ENCODE measurements at places on chromosomes 4 and X. TPM values are rescaled to one million over a fixed set of nuclear protein-coding genes. Genes with fewer than 3 reads are reported as not detected.

Gene XG
- total RNA-seq, result not detected

Gene RTL9
- total RNA-seq, result 0.11 TPM

Gene UNC5C
- total RNA-seq, result 0.03 TPM

Gene ASIC5
- total RNA-seq, result not detected

Gene EDA2R
- total RNA-seq, result 2.1 TPM

Gene NLGN3
- not detected for total RNA-seq

DNA sequence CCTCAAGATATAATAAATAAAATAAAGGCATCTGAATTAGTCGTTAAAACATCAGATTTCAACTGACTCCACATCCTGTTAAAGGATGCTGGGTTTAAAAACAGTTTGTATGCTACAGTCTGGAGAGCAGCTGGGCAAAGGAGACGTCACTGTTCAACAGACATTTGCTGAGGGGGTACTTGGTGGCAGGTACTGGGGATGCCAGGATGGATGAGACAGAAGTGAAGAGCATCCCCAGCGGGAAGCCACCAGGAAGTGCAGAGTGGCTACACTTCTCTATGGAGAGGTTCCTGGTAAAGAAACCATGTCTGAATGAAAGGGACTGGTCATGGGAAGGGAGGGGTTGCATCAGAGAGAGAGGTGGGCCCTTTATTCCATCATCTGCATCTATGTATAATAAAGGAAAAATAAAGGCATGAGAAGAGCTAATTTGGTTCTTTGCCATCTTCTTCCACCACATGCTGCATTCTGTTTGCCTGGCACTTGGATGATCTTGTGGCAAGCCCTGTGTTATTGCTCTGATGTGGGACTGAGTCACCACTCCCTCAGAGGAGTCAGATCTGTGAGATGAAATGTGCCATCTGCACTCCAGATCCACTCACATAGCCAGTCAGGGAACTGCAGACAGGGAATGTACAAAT is 145.0 kb downstream of the SOWAHB start:
- H3K4me3 ChIP-seq, result peak overlapping the region; percentile 13
- H3K36me3 ChIP-seq, result peaks cover 24% of the 10 kb centered on the region
- H3K4me1 ChIP-seq, result peaks cover 54% of the 10 kb centered on the region
- no peaks in the 10 kb centered on the region for H3K27me3 ChIP-seq
- H3K27ac ChIP-seq, result peak overlapping the region; percentile 85

DNA sequence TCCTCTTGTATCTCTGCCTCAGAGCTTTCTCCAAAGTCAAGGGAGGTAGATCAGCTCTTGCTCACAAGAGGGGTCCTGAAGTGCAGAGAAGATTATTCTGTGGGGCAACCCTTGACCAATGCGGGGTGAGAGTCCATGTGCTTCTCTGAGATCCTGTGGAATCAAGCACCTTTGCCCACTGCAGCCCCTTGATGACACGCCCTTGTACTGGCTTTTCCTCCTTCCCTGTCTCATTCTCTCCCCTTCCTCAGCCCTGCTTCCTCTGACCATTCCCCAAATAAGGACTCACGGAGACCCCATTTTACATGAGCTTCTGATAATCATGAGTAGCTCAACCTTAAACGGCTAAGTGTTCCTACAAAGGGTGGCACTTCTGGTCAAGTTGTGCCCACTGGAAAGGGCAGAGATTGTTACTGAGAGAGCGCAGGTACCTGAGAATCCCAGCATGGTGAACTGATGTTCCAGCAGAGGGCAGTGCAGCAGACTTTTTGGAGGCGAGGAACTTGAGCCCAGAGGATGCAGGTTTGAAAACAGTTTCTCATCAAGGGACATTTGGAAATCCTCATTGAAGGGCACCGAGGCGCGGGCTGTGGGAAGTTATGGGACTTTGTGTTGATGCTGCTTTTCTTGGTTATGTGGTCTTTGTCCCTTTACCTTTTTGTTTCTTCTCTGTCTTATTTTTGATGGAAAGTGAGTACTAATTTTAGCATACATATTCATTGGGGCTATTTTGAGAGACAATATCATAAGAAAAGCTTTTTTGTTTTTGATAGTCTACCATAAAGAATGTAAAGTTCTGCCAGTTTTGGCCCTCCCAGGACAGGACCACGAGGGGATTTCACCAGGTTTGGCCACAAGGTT is 201.3 kb downstream of the RBM46 start:
- H3K4me1 ChIP-seq, result no peaks in the 10 kb centered on the region
- no peak overlapping the region for H3K4me3 ChIP-seq
- no peaks in the 10 kb centered on the region for H3K27me3 ChIP-seq

GRCh38 chr4:23972805-23973204 is 83.0 kb upstream of the PPARGC1A start:
- no peaks in the 10 kb centered on the region for H3K36me3 ChIP-seq
- DNase-seq, result no peak
- H3K4me1 ChIP-seq, result peaks cover 10% of the 10 kb centered on the region
- no peak overlapping the region for H3K4me3 ChIP-seq

DNA sequence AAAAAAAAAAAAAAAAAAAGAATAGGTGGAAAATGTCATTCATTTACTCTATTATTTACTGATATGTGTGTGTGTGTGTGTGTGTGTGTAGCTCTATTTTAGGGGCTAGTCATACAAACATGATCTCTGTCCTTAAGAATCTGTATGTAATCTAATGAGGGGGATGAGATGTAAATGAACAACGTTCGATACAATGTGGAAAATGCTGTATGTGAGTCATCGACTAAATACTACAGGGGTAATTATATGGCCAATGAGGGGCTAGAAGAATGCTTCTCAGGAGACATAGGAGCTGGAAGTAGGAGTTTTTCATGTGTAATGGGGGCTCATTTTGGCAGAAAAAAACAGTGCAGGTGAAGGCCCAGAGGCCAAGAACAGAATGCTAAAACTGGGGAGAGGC is 41.9 kb downstream of the LEF1 start:
- H3K27ac ChIP-seq, result no peak overlapping the region
- H3K4me3 ChIP-seq, result no peak overlapping the region
- DNase-seq, result no peak
- no peaks in the 10 kb centered on the region for H3K36me3 ChIP-seq
- no peaks in the 10 kb centered on the region for H3K27me3 ChIP-seq

DNA sequence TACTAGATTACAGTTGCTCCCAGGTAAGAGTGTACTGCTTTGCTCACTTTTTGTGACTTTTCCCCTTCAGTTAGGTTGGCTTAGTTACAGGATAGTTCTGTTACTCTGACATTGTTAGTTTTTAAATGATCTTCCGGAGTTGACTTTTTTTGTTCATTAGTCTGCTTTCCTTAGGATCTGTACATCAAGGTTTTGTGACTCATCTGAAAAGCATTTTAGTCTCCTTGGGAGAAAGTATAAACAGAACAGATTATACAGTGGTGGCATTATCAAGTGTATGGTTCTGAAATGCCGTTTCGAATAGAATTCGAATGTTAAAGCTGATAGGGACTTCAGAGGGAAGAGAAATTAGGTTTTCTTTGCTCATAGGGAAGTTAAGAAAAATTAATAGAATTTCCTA is 63.3 kb downstream of the USP9X start:
- H3K27ac ChIP-seq, result peak overlapping the region; percentile 80
- no peak overlapping the region for H3K4me3 ChIP-seq
- no peaks in the 10 kb centered on the region for H3K27me3 ChIP-seq
- no peak for DNase-seq
- H3K4me1 ChIP-seq, result peaks cover 25% of the 10 kb centered on the region

DNA sequence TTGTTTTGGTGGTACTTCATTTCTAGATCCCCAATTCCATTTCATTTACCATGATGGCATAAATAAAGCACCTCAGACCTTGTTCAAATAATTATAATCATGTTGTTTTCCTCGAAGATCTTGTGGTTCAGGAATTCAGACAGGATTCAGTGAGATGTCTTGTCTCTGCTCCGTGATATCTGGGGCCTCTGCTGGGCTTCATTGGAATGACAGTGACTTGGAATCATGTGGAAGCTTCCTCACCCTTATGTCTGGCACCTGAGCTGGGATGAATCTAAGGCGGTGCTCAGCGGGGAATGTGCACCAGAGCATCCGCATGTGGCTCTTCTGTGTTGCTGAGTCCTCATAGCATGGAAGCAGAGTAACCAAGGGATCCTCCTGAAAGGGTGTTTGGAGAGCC is 132.2 kb downstream of the VEGFC start:
- H3K4me1 ChIP-seq, result no peaks in the 10 kb centered on the region
- no peak for DNase-seq
- no peaks in the 10 kb centered on the region for H3K36me3 ChIP-seq
- H3K4me3 ChIP-seq, result no peak overlapping the region

GRCh38 chrX:13498238-13498637 is 71.2 kb upstream of the EGFL6 start:
- no peak for DNase-seq
- no peaks in the 10 kb centered on the region for H3K36me3 ChIP-seq
- H3K27me3 ChIP-seq, result no peaks in the 10 kb centered on the region
- H3K4me1 ChIP-seq, result no peaks in the 10 kb centered on the region
- H3K27ac ChIP-seq, result no peak overlapping the region

DNA sequence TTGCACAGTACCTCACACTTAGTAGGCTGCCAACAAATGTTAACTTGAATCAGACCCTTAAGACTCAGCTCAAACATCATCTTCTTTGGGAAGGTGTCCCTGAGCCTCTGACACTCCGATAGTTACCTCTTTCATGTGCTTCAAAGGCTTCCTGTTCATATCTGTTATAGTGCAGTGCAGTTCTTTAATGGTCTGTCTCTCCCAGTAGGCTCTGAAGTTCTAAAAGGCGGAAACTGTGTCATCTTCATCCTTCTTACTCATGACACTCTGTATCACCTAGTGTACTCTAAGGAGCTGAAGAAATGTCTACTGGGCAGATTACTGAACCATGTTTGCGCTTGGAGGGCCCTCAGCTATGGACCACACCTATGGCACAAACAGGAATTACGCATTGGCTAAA is 2.1 kb upstream of the DIAPH2 start:
- no peaks in the 10 kb centered on the region for H3K27me3 ChIP-seq
- H3K4me3 ChIP-seq, result no peak overlapping the region
- H3K36me3 ChIP-seq, result no peaks in the 10 kb centered on the region
- H3K4me1 ChIP-seq, result no peaks in the 10 kb centered on the region
- DNase-seq, result no peak

Measured in SJSA1 (cell line).